Iris pigment epithelial cell (primary cell): ENCODE measurements at places on chromosomes 5 and 9.
A peak's percentile ranks its signal among the peaks of the same experiment; 100 is the strongest.

DNA sequence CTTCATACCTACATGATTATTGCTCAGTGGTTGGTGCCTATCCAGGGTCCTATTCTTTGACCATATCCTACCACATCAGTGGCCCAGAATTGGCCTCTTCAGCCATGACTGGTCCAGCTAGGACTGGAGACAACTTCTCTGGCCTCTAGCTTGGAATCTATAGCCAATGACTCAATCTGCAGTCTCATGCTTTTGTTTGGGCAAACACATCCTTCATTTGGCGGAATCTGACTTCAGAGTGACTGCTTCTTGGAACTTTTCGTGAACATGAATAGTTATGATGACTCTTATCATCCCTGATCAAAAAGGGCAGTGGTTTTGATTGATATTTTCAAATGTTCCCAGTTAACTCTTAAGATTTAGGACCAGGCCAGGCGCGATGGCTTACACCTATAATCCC lies 134.1 kb downstream of the PAPPA start:
- peak; percentile 75 for DNase-seq

- DNase-seq = peak; percentile 63
These were observed 39.1 kb upstream of the RANBP6 start for GRCh38 chr9:6054280-6055099.

GRCh38 chr9:109956717-109957440 lies 176.9 kb downstream of the PALM2AKAP2 start:
- DNase-seq = no peak

DNA sequence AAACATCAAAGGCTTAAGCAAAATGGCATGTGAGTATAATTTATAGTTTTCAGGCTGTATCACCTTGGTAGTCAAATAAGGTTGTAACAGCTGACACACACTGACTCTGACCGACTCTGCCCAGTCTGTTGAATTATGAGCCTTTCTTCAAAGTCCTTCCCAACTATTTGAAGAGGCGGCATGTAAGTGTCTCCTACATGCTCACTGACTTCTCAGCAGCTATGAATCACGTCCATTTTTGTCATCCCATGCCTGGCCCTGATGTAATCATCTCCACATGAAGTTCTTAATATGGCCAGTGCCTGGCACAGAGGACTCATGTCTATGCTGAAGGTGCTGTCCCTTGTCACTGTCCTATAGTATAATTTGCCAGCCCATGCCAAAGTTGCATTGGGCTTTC lies 5.1 kb upstream of the PTBP3 start:
- peak; percentile 74 for DNase-seq

- DNase-seq = peak; percentile 17
These were observed 509.4 kb upstream of the CDH18 start for GRCh38 chr5:20497356-20497755.

DNA sequence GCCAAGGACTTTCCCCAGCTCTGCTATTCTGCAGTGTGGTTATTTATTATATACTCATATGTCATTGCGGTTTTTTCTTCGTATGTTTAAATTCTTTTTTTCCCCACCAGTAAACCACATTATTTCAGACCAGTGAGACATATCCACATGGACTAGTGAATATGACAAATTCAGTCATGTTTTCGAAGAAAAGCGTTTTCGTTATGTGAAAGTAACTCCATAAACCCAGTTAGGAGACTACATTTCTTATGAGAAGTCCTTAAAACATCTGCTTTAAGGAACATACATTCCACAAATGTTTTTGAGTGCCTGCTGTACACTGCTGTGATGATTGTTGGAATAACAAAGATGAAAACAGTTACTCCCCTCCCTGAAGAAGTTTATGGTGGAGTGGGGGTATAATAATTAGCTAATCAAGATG lies 591.8 kb upstream of the CLINT1 start:
- peak; percentile 58 for DNase-seq

GRCh38 chr5:9437741-9438240 lies 108.1 kb downstream of the SEMA5A start:
- peak; percentile 61 for DNase-seq
